ENCODE measurements at places on chromosomes 11 and 22.

DNA sequence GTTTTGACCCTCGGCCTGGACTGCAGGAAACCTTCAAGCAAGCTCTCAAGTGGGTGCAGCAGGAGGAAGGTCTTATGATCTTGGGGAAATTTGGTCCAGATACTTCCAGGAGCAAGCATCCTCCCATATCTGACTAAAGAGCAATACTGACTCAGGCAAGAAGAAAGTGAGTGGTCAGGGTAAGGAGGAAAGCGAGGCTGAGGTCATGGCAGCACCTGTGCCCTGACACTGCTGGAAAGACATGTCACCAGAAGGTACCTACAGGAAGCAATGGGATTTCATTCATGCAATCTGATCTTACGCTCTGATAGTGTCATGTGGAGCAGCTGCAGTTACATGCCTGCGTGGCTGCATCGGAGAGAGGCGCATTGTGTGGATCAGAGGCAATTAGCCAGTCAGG lies 6.5 kb upstream of the TOP3B start:
- no peak for DNase-seq

- DNase-seq, result no peak
Observed at GRCh38 chr11:86034710-86035109, 34.2 kb downstream of the PICALM start.

- no peak for DNase-seq
Observed at GRCh38 chr22:22927196-22927887, 39.7 kb downstream of the IGLL5 start.

- DNase-seq, result no peak
Observed at GRCh38 chr22:38415561-38416321, 39.3 kb downstream of the KCNJ4 start.

- DNase-seq, result peak; percentile 31
Observed at GRCh38 chr22:31646186-31647019, 15.6 kb downstream of the PISD start.

GRCh38 chr11:17550450-17551346 lies 3.6 kb downstream of the OTOG start:
- no peak for DNase-seq

DNA sequence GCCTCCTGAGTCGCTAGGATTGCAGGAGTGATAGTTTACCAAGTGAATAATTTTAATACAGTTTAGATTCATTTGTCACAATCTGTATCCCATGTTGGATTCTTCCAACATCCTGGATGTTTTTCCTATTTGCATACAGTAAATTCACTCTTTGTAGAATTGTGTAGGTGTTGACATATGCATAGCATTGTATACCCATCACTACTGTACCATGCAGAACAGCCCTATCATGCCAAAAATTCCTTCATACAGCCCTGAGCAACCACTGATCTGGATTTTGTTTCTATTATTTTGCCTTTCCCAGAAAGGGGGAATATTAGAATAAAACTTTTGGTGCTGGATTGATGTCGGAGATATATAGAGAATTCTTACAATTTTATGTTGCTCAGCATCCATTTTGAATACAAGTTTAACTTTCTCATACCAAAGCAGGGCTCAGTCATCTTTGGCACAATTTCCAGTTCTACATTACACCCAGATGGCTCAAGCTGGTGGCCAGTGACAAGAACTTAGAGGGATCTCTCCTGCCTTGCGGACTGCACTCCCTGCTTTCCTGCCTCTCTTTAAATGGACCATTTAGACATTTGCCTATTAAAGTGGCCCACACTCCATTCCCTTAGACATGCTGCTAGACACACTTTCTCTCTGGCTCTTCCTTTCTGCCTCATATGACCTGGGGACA lies 45.4 kb upstream of the CFAP300 start:
- DNase-seq, result no peak

- DNase-seq, result no peak
Observed at GRCh38 chr22:36184433-36185025, 17.1 kb downstream of the APOL4 start.

- DNase-seq, result no peak
Observed at GRCh38 chr22:20316844-20317401, 2.9 kb downstream of the DGCR6L start.

DNA sequence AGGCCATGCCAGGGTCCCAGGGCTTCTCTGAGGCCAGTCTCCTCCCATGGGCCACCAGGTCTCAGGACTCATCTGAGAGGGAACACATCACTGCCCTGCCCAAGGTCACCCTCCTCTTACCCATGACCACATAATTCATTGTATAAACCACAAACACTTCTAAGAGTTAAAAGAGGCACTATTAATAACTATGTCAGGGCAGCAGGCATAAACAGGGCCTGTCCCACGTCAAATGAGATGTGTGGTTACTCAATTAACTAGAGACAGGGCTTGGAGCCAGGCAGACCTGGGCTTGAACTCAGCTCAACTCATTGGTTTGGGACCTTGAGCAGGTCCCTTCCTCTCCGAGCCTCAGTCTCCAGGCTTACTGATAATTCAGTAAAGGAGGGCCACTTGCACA lies 33.1 kb downstream of the ARAP1 start:
- DNase-seq, result no peak

DNA sequence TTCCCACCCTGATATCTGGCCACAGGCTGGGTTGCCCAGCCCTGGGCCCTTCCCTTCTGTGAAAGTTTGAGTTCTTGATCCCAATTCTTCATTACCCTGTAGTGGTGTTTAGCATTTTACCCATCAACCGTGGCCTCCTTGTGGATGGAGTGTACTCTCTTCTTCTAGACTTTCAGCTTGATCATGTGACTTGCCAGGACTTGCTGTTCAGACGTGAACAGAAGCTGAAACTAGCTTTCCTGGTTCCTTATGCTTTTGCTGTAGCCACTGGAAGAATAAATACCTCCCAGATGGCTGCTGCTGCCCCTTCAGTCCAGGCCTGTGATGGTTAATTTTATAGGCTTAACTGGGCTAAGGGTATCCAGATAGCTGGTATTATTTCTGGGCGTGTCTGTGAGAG lies 32.7 kb upstream of the DAGLA start:
- DNase-seq, result no peak

DNA sequence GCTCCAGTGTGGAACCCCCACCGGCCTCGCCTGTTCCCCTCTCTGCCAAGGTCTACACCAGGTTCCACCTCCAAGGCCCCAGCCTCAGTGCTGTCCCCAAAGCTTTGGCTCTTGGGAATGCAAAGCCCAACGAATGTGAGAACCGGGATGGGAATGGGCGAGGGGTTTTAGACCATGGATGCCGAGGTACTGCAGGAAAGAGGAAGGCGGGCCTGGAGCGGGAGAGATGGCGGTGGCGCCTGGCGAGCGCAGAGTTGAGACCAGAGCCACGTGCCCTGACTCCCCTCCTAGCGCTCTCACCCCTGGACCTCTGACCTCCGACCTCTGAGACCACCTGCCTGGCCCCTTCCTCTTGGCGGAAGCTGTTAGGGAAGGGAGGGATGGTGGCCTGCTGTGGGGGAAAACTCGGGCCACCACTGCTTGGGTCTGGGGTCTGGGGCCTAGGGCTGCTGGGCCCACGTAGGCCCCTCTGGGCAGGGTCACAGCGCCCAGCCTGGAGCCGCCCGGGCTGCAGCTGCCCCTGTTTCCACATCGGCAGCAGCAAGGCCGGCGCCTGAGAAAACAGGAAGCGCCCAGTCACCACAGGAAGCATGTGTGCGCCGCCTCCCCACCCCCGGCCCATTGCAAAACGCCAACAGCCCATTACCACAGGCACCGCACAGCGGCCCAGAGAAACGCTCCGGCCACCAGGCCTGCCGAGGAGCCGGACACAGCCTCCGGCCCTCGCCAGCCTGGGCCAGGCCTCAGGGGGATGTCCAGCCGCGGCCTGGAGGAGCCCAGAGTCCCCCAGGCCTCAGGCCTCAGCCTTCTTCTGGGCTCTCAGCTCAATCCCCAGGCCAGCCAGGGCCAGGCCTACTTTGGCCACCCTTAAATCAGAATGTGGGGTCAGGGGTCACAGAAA lies 13.8 kb upstream of the SLC39A13 start:
- DNase-seq, result peak; percentile 62

DNA sequence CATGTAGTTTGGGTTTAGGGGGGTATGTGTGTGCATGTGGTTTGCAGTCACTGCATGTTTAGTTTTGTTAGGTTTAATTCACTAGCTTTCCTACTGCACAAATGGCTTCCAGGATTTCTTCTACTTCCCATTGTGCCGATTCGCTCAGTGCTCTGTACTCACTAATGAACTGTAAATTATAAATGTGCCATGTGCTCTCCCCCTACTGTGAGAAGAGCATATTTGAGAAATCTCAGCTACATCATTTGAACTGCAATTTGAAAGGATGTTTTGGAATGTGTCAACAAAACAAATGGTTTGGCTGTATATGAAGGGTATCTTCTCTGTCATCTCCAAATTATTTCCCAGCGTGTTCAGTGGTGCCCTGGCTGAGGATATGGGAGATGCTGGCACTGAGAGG lies 28.1 kb downstream of the CYB5R2 start:
- no peak for DNase-seq

- DNase-seq, result no peak
Observed at GRCh38 chr11:77726524-77726923, 88.9 kb upstream of the CLNS1A start.

DNA sequence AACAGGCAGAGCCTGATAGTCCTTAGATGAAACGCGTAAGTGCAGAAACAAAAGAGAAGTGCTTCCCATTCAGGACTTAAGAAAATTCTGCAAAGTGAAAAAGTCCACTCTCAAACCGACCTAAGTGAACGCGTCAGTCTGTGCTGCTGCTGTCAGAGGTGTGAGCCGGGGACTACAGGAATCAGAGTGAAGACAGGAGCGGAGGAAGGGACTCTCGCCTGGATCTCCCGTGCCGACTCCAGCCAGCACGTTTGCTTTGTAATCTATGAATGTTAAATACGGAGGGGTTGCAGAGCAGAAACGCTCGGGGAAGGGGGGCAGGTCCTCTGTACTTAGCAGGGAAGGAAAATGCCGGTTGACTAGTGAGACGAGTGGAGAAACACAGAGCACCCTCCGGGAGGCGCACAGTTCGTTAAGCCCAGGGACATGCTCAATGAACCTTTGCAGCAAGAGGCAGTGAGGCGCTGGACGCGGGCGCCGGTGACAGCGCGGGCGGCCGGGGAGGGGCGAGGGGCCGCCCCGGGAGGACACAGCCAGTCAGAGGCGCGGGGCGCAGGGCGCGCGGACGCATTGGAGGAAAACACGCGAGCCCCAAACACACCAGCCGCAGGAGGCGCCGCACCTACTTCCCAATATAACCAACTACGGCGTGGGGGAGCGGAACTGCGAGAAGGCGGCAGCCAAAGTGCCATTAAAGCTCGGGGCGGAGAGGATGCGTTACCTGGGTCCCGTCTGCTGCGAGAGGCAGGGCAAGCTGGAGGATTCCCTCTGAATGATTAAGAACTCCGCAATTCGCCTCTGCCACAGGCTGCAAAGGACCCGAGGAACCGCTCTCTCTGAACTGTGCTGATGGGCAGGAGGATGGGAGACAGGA lies at the start of gene CNTN5:
Gene CNTN5, plus strand, starts transcription at position 598 of the 874 bp plus-strand sequence.
- DNase-seq, result peak; percentile 6

GRCh38 chr22:19890502-19891316 lies 36.0 kb upstream of the GNB1L start:
- no peak for DNase-seq

GRCh38 chr22:17201285-17201945 lies 17.8 kb downstream of the ADA2 start:
- no peak for DNase-seq

- no peak for DNase-seq
Observed at GRCh38 chr11:7603031-7603781, 70.1 kb downstream of the CYB5R2 start.

DNA sequence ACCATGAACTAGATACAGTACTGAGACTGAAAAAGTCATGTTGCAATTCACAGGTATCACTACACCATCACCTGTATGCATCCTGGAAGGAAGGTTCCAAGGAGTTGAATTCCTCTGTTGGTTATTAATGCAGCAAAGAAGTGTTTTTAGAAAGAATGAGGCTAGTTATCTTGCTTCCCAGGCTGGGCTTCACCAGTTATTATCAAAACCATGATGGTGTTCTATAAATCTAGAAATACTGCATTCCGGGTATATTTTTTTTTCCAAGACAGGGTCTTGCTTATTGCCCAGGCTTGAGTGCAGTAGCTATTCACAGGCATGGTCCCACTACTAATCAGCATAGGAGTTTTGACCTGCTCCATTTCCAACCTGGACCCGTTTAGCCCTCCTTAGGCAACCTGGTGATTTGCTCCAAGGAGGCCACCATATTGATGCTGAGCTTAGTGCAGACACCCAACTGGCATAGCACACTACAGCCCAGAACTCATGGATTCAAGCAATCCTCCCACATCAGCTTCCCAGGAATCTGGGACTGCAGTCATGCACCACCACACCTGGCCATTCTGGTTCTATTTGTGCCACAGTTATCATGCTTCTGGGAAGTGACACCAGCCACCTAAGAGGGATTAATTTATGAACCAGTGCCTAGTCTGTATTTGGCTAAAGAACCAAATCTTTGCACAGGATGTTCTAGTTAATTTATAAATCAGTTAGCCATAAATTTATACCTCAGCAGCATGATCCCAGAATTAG lies 1.6 kb upstream of the MPEG1 start:
- no peak for DNase-seq

DNA sequence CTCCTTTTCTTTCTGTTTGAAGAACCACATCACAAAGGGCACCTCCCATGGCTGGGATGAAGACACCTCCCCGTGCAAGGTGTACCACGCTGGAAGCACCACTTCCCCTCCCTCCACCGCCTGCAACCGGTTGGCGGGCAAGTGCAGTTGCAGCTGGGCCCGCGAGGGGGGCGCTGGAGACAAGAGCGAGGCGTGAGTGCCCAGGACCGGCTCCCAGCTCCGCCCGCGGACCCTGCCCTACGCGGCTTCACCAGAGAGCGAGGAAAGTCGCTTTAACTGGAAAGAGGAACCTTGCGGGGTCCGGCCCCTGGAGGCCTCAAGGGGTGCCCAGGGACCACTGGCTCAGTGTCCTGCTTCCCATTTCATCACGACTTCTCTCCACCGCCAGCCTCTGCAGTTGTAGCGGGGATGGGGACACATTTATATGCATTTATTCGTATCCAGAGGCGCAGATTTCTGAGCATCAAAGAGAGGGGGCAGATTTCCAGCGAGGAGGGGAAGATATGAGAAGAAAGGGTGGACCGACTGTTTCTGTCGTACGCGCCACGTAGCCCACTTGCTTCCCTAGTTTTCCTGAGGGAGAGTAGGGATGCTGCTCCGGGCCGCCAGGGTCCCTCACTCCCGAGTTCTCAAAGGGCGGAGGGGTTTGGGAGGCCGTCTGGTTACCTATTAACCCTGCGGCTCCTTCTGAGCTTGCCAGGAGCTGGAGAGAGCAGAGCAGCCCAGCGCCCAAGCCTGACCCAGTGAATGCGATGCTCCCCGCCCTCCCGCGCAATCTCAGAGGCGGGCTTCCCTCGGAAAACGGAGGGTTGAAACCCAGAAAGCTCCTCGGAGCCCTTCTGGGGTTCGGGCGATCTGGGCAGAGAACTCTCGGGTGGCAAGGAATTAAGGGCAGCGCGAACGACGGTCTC lies 3.5 kb downstream of the ESAM start:
- peak; percentile 75 for DNase-seq

- no peak for DNase-seq
Observed at GRCh38 chr11:76035020-76035419, 171.3 kb downstream of the WNT11 start.

GRCh38 chr11:47915374-47915773 lies 65.0 kb upstream of the PTPRJ start:
- peak; percentile 13 for DNase-seq

GRCh38 chr11:93567401-93567895 lies 24.3 kb upstream of the SMCO4 start:
- DNase-seq, result no peak

- DNase-seq, result no peak
Observed at GRCh38 chr22:34696557-34696956, 369.4 kb upstream of the ISX start.

- no peak for DNase-seq
Observed at GRCh38 chr22:47839595-47840227, 1077.3 kb downstream of the TBC1D22A start.

- DNase-seq, result no peak
Observed at GRCh38 chr22:45422237-45422983, 8.9 kb downstream of the RIBC2 start.
